ENCODE measurements at places on chromosomes 11 and 22. TPM values are rescaled to one million over a fixed set of nuclear protein-coding genes. Genes with fewer than 3 reads are reported as not detected.

- H3K36me3 ChIP-seq: peaks cover 2% of the 10 kb centered on the region
- H3K4me1 ChIP-seq: peaks cover 25% of the 10 kb centered on the region
- H3K4me3 ChIP-seq: no peak overlapping the region
- peaks cover 2% of the 10 kb centered on the region for H3K27me3 ChIP-seq
- no peak overlapping the region for H3K27ac ChIP-seq
- DNase-seq: no peak
Measured at GRCh38 chr11:118291477-118292135, 12.9 kb upstream of the CD3E start.

DNA sequence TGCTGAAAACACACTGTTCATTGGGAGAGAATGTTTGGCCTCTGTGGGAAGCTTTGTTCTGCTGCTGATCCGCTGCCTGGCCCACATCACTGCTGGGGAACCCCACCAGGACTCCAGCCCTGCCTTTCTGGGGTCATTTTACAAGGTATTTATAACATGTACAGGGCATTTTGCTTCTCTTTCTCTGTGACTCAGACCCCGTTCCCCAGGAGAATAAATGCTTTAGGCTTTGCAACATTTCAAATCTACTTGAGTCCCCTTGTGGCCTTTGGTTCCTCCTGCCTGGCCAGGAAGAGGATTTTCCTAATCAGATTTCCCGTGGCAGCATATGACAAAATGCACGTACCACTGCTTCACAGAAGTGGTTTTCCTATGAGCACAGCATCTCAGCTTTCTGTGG lies 43.0 kb downstream of the BTG4 start:
- no peak overlapping the region for H3K4me3 ChIP-seq
- no peaks in the 10 kb centered on the region for H3K36me3 ChIP-seq
- peak; percentile 51 for DNase-seq
- peaks cover 6% of the 10 kb centered on the region for H3K4me1 ChIP-seq
- peaks cover 10% of the 10 kb centered on the region for H3K27me3 ChIP-seq

DNA sequence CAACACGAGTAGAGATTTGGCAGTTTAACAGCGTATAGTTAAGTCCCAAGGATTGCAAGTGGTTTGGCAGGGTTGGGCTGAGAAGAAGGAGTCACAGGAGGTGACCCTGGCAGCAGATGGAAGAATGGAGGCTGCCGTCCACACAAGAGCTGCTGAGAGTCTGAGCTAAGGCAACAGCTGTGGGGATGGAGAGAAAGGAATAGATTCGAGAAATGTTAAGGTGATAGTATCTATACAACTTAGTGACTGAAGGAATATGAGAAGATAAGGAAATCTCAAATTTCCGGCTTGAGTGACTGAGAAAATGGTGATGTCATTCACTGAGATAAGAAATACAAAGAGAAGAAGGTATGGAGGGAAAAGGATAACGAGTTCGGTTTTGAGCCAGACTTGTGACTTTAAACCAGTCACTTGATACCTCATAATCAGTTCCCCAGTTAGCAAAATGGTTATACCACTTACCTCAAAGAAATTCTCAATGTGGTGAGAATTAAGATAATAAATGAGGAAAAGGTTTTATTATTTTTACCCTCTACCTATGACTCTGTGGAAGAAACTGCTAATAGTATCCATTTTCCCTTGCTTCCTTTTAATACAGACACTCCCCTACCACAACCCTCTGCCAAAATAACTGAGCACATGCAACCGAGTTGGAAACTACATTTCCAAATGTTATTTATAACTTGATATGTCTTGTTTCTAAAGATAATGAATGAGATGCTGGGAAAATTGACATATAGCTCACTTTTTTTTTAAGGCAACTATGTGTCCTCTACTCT lies 30.7 kb downstream of the FAM168A start:
- H3K4me3 ChIP-seq: no peak overlapping the region
- H3K4me1 ChIP-seq: peaks cover 1% of the 10 kb centered on the region
- H3K27me3 ChIP-seq: no peaks in the 10 kb centered on the region
- peaks cover 14% of the 10 kb centered on the region for H3K36me3 ChIP-seq

DNA sequence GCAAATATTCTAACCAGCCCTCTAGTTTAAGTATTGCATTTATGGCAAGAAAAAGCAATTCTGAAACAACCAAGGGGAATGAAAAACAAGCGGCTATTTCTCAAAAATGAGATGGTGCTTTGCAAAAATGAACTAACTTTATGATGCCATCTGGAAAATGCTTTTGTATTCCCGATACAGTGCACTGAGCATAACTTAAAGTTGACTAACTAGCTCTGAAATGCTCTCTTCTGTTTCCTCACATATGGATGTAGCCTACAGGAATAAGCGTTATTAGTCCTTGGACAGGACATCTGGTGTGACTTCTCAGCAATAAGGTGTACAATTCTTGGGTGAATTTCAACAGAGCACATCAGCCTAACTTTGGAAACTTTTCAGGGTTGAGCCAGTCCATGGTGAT lies 228.2 kb upstream of the DDI1 start:
- H3K27ac ChIP-seq: no peak overlapping the region
- DNase-seq: no peak
- H3K36me3 ChIP-seq: no peaks in the 10 kb centered on the region
- H3K4me1 ChIP-seq: no peaks in the 10 kb centered on the region

DNA sequence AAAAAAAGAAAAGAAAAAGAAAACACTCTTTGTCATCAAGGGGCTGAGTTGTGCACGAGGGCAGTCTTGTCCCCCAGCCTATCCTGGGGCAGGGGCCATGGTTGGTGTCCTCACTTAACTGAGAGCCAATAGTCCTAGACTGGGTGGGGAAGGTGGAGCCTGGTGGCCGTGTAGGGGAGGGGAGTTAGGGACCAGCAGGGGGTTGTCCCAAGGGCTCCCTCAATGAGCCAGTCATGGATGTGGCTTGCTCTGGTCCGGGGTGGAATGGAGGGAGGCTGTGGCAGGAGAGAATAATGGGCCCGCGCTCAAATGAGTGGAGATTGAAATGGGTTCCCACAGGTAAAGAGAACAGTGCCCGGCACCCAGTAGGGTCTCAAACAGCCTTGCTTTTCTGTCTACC lies 46.2 kb downstream of the CACNA1I start:
- H3K27me3 ChIP-seq: peaks cover 22% of the 10 kb centered on the region
- no peak overlapping the region for H3K4me3 ChIP-seq
- DNase-seq: no peak
- no peaks in the 10 kb centered on the region for H3K36me3 ChIP-seq

DNA sequence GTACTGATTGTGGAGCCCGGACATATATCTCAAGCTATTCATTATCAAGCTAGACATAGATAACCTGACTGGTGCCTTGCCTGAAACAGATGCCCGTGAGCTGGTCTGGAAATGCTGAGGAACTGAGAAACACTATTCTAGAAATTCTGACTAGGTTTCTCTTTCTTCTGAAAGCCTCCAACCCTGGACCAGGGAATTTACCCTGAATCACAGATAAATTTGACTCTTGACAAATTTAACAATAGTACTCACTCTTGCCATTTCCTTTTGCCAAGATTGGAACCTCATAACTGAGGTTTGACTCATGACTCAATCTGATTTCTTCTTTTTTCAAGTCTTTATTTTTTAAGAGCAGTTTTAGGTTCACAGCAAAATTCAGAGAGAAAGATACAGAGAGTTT lies 189.6 kb upstream of the SYN3 start:
- H3K27ac ChIP-seq: no peak overlapping the region
- no peak overlapping the region for H3K4me3 ChIP-seq
- no peaks in the 10 kb centered on the region for H3K36me3 ChIP-seq

- no peaks in the 10 kb centered on the region for H3K27me3 ChIP-seq
- H3K36me3 ChIP-seq: no peaks in the 10 kb centered on the region
- H3K4me1 ChIP-seq: peaks cover 4% of the 10 kb centered on the region
- H3K4me3 ChIP-seq: no peak overlapping the region
Measured at GRCh38 chr11:9972989-9973388, 309.1 kb downstream of the SWAP70 start.

DNA sequence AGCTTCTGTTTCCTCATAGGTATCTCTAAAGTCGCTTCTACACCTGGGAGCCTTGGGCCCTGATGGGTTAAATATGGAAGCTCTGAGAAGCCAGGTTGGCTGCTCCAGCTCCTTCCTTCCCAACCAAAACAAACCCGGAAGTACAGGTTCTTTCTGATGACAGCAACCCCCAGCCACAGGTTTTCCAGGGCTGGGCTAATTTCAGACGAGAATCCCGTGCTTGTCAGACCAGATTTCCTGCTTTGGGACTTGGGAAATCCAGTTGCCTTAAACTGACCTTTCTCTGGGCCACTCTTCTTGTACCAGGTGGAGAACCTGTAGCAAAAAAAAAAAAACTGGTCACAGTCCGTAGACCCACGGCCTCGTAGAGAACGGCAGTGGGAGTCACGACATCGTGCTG lies 51.9 kb downstream of the RBX1 start:
- H3K36me3 ChIP-seq: no peaks in the 10 kb centered on the region
- H3K4me3 ChIP-seq: no peak overlapping the region
- H3K27ac ChIP-seq: no peak overlapping the region
- H3K4me1 ChIP-seq: peaks cover 2% of the 10 kb centered on the region

DNA sequence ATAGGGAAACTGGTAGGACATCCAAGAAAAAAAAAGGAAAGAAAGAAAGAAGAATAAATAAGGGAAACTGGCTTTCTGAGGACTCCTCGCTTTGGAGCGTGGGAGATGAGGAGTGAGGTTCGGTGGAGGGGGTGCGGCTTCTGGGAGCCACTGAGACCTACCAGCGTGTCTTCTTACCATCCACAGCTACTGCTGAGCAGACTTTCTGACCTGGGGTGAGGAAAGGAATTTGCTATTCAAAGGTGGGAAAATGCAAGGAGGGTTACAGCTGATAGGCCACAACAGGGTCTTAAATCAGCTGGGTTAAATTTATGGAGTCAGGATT lies 488 bp upstream of the SELENOM start:
- peaks cover 12% of the 10 kb centered on the region for H3K4me1 ChIP-seq
- H3K27ac ChIP-seq: peak overlapping the region; percentile 21
- DNase-seq: no peak
- peak overlapping the region; percentile 87 for H3K4me3 ChIP-seq
- H3K27me3 ChIP-seq: peaks cover 2% of the 10 kb centered on the region

DNA sequence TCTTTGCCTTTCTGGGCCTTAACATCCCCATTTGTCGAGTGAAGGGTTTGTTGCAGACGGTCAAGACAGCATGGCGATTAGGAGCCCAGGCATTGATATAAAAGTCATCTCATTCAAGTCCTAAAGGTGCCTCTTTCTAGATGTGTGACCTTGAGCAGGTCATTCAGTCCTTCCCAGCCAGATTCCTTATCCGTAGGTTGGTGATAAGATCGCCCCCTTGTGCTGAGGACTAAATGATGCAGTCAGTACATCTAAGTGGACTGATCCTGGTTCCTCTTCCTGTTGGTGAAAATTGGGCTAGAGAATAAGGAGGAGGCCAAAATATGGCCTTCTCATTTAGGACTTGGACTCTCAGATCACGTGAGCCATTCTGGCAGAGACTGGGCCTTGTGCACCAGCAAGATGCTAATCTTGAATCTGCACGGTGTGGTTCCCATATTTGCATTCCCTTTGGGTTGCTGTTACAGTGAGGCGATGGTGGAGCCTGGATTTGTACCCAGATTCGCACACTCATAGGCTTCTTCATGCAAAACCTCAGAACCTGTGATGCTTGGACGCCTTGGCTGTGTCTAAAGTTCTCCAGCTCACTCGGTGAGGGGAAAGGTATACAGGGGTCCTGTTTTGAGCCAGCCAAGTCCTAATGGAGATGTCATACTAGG lies 156.8 kb downstream of the MYO18B start:
- H3K27ac ChIP-seq: no peak overlapping the region
- no peak overlapping the region for H3K4me3 ChIP-seq
- no peaks in the 10 kb centered on the region for H3K4me1 ChIP-seq
- H3K36me3 ChIP-seq: no peaks in the 10 kb centered on the region

GRCh38 chr11:14566331-14567063 lies 46.3 kb upstream of the PSMA1 start:
- H3K36me3 ChIP-seq: peaks cover 81% of the 10 kb centered on the region
- no peak overlapping the region for H3K4me3 ChIP-seq
- DNase-seq: no peak
- H3K4me1 ChIP-seq: peaks cover 58% of the 10 kb centered on the region
- no peaks in the 10 kb centered on the region for H3K27me3 ChIP-seq

DNA sequence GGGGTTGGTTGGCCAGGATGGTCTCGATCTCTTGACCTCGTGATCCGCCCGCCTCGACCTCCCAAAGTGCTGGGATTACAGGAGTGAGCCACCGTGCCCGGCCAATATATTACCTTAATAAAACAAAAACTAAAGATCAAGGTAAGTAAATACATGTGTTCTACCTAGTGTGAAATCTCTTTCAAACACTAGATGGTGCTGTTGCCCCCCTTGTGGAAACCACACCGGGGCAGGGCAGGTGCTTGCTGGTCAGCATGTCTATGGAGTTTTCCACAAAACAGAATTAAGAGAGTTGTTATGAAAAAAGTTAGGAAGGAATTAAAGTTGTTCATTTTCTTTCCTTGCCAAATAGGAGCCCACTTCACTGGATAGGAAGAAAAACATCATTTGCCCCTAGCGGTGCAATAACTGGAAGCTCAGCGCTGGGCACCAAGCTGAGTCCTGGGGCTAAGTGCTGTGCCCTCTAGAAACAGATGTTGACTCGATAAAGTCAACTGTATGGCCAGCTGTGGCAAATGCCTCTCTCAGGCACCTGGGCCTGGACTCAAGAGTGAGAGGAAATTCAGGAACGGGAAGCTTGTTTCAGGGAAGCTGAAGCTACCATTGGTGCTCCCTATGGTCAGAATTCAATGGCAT lies 6.3 kb upstream of the KCNJ5 start:
- H3K4me1 ChIP-seq: no peaks in the 10 kb centered on the region
- peaks cover 61% of the 10 kb centered on the region for H3K27me3 ChIP-seq
- no peak overlapping the region for H3K4me3 ChIP-seq
- DNase-seq: peak; percentile 90

- peaks cover 5% of the 10 kb centered on the region for H3K27me3 ChIP-seq
- H3K36me3 ChIP-seq: no peaks in the 10 kb centered on the region
- H3K27ac ChIP-seq: no peak overlapping the region
- H3K4me3 ChIP-seq: no peak overlapping the region
Measured at GRCh38 chr11:14110629-14111028, 148.1 kb downstream of the SPON1 start.

- no peak overlapping the region for H3K4me3 ChIP-seq
- no peak for DNase-seq
- H3K4me1 ChIP-seq: no peaks in the 10 kb centered on the region
- H3K27ac ChIP-seq: no peak overlapping the region
- no peaks in the 10 kb centered on the region for H3K36me3 ChIP-seq
Measured at GRCh38 chr22:48483764-48484528, 1343.7 kb downstream of the BRD1 start.

- H3K27ac ChIP-seq: no peak overlapping the region
- no peak for DNase-seq
- peaks cover 19% of the 10 kb centered on the region for H3K4me1 ChIP-seq
- no peak overlapping the region for H3K4me3 ChIP-seq
- no peaks in the 10 kb centered on the region for H3K36me3 ChIP-seq
Measured at GRCh38 chr22:38971202-38971601, 10.9 kb upstream of the APOBEC3B start.

- DNase-seq: no peak
- no peak overlapping the region for H3K4me3 ChIP-seq
- H3K27ac ChIP-seq: no peak overlapping the region
- H3K4me1 ChIP-seq: no peaks in the 10 kb centered on the region
Measured at GRCh38 chr11:7621554-7621953, 51.7 kb downstream of the CYB5R2 start.

Gene SLC17A6
- not detected for total RNA-seq

Gene BEST1
- not detected for total RNA-seq

Gene NRGN
- 5.4 TPM for total RNA-seq

Gene PHLDA2
- 26.7 TPM for total RNA-seq

Gene APIP
- 29.6 TPM for total RNA-seq

Gene SMIM35
- 0.28 TPM for total RNA-seq
